ENCODE measurements at places on chromosomes 6 and 20.

DNA sequence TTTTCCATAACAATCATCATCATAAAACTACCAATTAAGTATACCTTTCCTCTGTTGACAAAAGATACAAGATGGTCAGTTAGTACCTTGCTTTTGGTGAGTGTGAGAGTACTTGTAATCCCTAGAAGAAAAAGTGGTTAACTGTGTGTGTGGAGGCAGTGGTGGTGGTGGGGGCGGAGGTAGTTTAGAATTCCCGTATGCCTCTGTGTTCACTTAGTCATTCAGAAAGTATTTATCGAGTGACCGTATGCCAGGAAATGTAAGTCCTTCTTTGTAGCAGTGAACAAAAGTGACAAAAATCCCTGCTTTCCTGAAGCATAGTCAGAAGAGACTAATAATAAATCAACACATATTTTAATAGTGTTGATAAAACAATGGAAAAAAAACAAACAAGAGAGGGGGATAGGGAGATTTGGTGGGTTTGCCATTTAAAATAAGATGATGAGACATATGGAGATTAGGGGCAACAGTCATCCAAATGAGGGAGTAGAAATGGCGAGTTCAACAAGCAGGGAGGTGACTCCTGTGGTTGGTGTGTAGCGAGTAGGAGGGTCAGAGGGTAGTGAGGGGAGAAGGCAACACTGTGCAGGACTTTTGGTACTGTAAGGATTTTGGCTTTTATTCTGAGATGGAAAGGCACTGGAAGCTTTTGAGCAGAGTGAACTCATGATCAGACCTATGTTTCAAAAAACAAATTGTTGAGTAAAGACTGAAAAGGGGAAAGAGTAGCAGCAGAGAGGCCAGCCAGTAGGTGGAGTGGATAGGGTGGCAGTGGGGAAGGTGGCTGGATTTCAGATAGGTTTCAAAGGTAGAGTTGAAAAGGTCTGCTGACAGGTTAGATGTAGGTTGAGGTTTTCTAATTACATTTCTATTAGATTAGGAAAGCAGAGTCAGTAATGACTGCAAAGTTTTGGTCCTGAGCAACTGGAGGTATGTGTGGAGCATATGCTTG, 40.3 kb upstream of the SIM1 start:
- no peak for DNase-seq

DNA sequence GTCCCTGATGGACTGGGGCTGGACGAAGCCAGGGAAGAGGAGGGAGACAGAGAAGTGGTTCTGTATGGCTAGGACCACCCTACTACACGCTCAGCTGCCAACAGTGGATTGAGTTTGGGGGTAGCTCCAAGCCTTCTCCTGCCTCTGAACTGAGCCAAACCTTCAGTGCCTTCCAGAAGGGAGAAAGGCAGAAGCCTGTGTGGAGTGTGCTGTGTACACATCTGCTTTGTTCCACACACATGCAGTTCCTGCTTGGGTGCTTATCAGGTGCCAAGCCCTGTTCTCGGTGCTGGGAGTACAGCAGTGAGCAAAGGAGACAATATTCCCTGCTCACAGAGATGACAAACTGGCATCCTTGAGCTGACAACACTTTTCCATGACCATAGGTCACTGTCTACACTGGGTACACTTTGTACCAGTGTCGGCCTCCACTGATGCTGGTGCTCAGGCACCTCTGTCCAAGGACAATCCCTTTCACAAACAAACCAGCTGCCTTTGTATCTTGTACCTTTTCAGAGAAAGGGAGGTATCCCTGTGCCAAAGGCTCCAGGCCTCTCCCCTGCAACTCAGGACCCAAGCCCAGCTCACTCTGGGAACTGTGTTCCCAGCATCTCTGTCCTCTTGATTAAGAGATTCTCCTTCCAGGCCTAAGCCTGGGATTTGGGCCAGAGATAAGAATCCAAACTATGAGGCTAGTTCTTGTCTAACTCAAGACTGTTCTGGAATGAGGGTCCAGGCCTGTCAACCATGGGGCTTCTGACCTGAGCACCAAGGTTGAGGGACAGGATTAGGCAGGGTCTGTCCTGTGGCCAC, 11.3 kb upstream of the RBCK1 start:
- no peak for DNase-seq

GRCh38 chr6:38353310-38354036, 286.3 kb downstream of the BTBD9 start:
- no peak for DNase-seq

GRCh38 chr6:167396659-167397490, 72.0 kb downstream of the TTLL2 start:
- no peak for DNase-seq

GRCh38 chr6:122715725-122716124, 63.8 kb upstream of the FABP7 start:
- no peak for DNase-seq

- no peak for DNase-seq
Observed at GRCh38 chr20:2133318-2134183, 31.9 kb downstream of the STK35 start.

DNA sequence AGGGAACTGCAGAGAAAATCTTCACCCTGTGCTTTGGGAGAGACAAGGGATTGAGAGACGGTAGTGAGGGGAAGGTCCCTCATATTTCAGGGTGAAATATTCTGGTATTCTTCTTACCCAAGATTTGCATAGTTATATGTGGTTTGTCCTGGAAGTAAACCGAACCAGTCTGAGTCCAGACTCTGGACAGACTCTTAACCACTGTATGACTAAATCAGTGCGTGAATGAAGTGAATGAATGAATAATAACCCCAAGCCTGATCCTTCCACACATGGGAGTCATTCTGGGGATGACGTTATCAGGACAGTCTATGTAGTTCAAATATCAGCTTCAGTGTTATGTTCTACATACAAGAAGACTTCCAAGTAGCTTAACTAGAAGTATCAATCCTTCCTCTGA, 690.7 kb downstream of the KIF16B start:
- DNase-seq = no peak

- no peak for DNase-seq
Observed at GRCh38 chr6:16596616-16597331, 164.5 kb downstream of the ATXN1 start.

DNA sequence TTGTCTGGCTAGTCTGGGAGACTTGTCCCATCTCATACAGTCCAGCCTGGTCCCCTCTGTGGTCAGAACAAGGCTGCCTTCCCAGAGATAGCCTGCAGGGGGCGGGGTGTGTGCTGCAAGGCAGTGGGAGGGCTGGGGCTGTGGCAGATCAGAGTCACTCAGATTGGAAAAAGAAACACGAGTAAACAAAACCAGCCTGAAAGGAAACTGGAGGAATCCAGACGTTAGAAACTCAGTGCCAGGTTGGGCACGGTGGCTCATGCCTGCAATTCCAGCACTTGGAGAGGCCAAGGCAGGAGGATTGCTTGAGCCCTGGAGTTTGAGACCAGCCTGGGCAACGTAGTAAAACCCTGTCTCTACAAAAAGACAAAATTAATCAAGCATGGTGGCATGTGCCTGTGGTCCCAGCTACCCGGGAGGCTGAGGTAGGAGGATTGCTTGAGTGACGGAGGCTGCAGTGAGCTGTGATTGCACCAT, 20.2 kb downstream of the LEMD2 start:
- peak; percentile 94 for DNase-seq

- no peak for DNase-seq
Observed at GRCh38 chr20:5480824-5481600, 164.3 kb upstream of the PROKR2 start.

DNA sequence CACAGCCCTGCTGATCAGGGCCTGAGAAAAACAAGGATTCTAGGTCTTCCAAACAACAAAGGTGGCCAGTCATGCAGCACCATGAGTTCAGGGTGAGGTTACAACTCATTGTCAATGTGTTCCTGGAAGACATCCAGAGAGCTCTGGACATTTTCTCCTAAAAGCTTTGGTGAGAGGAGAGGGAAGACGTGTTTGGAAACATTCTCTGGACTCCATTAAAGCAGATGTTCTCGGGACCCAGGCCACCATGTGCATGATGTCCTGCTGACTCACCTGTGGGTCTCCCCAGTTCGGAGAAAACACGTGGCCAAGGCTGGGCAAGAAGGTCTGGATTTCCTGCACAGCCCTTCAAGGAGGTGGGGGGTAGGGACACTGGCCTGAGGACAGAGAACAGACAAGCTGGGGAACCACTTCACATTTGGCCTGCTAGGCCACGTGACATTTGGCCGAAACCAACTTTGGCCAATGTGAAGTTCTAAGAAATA, 61.6 kb downstream of the KCNB1 start:
- DNase-seq = no peak

GRCh38 chr6:85640821-85641220, 1.9 kb downstream of the SYNCRIP start:
- no peak for DNase-seq

DNA sequence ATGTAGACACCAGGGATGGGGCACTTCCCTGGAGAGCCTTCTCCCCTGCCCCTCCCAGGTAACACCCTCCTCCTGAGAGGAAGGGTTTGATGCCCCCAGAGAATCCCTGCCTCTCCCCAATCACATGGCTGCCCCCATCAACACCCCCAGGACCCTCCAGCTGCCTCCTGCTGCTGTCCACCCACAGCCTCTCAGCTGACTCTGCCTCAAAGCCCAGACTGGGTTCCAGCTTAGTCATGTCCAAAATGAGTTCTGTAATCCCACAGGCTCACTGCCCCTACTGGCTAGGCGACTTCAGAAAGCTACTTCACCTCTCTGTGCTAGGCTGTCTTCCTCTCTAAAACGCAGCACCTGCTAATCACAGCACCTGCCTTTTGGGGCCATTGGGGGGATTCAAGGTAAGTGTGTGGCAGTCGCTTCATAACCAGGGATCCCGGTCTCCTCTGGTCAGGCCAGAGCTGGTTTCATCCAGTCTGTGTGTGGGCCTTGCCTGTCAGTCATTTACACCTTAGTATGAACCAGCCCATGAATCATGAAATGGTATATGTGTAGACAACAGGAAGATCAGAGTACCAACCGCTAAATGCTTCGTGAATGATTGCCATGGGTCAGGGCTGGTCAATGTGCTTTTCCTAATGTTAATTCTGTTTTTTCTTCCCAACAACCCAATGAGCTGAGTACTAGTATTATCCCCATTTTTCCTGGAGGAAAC, 40.4 kb downstream of the TFEB start:
- DNase-seq = no peak

DNA sequence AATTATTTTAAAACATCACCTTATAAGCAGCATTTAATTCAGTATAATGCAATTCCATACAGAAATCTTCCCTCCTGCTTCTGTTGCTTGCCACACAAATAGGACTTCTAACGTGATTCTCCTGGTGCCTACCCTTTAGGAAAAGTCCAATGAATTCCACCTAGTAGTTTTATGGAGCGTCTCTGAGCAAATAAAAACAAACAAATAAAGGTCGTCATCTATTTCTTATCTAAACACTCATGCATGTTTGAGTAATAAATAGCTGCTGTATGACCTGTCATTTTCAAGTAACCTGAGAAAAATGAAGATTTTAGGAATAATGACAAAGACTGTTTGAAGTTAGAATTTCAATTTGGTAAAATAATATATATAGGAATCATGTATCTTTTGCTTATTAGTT, 102.7 kb downstream of the BMP5 start:
- no peak for DNase-seq

GRCh38 chr6:58419321-58419720, 1101.9 kb downstream of the PRIM2 start:
- no peak for DNase-seq

DNA sequence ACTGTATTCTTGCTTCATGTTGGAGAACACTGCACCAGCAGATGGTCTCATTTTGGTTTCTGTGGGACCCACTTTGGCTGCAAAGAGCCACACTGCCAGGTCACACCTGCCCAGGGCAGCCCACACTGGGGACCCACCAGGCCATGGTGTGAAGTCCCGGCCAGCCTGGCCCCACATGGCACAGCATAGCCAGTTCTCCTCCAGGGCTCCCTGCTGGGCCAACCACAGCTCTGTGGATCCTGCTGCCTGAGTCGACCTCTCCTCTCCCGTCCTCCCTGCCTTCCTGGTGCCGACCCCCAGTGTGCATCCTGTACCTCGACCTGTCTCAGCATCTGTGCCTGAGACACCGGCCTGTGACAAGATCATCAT, 3.0 kb downstream of the ARFRP1 start:
- DNase-seq = no peak

GRCh38 chr6:25014791-25015560, 79.2 kb upstream of the RIPOR2 start:
- DNase-seq = peak; percentile 36

- DNase-seq = no peak
Observed at GRCh38 chr6:113825781-113826180, 31.4 kb upstream of the MARCKS start.

- DNase-seq = no peak
Observed at GRCh38 chr6:168012431-168013249, 15.2 kb downstream of the KIF25 start.

GRCh38 chr20:43938932-43939761, 24.5 kb downstream of the TOX2 start:
- peak; percentile 12 for DNase-seq

DNA sequence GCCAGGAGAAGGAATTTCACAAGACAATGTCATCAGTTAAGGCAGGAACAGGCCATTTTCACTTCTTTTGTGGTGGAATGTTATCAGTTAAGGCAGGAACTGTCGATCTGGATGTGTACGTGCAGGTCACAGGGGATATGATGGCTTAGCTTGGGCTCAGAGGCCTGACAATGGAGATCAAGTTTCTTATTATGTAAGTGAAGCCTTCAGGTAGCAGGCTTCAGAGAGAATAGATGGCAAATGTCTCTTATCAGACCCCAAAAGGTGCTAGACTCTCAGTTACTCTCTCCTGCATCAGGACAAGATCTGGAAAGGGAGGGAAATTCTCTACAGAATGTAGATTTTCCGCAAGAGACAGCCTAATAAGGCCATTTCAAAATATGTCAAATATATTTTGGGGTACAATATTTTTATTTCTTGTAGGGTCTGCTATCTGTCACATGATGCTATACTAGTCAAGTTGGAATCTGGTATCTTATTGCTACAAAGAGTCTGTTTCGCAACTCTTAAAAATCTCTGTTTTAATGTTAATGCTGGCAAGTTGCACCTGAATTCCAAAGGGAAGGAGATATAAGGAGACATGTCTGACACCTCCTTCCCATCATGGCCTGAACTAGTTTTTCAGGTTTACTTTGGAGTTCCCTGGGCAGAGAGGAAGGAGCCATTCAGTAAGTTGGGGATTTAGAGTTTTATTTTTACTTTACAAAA, 48.8 kb downstream of the TRDN start:
- DNase-seq = no peak

DNA sequence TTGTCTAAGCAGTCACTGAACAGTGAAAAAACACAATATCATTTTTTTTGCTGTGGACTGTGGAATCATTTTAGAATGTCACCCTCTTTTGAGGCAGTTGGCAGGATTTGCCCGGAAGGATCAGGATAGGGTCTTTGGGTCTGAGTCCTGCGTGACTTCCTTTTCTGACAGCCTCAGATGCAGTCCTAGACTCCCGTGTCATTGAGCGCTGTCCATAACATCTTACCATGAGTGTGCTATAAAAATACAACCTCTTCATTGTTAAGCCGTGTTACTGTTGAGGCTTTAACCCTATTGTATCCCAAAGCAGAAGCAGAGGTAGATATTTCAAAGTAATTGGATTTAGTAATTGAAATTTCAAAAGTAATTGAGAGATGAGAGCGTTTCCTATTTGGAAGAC, 30.6 kb downstream of the ARID1B start:
- no peak for DNase-seq

GRCh38 chr6:38213251-38213658, 393.7 kb downstream of the ZFAND3 start:
- peak; percentile 85 for DNase-seq

GRCh38 chr20:37994512-37994911, 38.7 kb downstream of the TTI1 start:
- DNase-seq = no peak

GRCh38 chr6:21764989-21765388, 171.4 kb downstream of the SOX4 start:
- no peak for DNase-seq

Data from HAP-1 (cell line).